ENCODE measurements at places on chromosomes 5 and 9. TPM values are rescaled to one million over a fixed set of nuclear protein-coding genes. Genes with fewer than 3 reads are reported as not detected.

GRCh38 chr5:157050050-157050449 is 8.9 kb downstream of the HAVCR1 start:
- no peak for DNase-seq

- no peak for DNase-seq
Observed at GRCh38 chr5:172815631-172816030, 18.4 kb upstream of the ERGIC1 start.

DNA sequence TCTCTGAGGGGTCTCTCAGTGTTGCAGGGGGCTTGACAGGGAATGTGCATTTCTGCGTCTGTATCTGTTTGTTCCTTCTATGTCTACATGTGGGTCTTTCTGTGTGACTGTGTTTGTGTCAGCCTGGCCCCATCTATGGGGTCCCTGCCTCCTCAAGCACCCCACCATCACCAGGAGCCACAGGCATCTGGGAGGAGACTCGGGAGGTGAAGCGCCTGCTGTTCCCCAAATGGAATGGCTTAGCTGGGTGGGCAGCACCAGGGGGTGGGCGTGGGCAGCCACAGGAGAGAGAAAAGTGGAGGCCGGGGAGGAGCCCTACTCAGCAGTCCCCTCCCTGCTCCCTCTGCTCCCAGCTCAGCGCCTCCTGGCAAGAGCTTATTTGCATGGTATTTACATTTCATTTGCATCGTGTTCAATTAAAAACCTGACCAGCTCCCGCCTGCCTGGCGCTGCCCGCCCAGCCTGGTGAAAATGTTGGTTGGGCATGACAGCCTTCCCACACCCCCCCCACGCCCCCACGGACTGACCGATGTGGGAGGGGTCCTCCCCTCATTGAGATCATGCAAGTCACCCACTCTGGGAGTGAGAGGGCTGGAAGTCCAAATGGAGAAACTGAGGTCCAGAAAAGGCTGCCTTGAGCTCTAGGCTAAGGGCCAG is 50.5 kb downstream of the CXXC5 start:
- peak; percentile 57 for DNase-seq

The CDC25C gene
- 22.5 TPM for total RNA-seq

The PCDHGB1 gene
- 2.8 TPM for total RNA-seq

The SPINK4 gene
- not detected for total RNA-seq

- DNase-seq: no peak
Observed at GRCh38 chr5:146818822-146819221, 59.7 kb downstream of the PPP2R2B start.

DNA sequence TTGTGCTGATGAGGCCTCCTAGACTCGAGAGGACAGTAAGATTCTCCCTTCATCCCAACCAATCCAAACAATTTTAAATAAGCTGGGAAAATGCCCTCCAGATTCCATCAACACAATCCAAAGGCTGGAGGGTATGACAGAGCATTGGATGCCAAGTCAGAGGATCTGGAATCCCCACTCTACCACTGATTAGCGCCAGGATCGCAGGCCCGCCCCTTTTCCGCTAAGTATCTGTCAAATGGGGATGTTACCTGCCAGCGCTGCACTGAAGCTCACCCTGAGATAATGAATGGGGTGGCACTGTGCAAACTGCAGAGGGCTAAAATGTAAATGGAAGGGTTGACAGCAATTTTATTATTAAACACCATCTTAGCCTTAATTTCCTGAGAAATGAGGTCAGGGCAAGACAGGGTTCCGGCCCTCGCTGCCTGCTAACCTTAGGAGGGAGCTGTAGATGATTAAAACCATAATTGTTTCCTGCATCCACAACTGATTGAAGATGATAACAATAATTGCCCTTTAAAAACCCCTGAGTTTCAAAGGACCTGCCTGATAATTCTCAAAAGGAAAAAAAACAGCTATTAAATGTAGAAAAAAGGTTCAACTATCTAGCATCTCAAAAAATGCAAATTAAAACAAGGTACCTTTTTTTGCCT is 31.6 kb upstream of the GABBR2 start:
- no peak for DNase-seq

The FBLL1 gene
- total RNA-seq: 5.9 TPM

The FUT7 gene
- 0.14 TPM for total RNA-seq

The DBH gene
- 0.59 TPM for total RNA-seq

GRCh38 chr5:40332970-40333369 is 346.7 kb upstream of the PTGER4 start:
- DNase-seq: no peak

- no peak for DNase-seq
Observed at GRCh38 chr9:5650356-5651105, 21.6 kb downstream of the RIC1 start.
